Activated CD8-positive, alpha-beta memory T cell treated with anti-CD3 and anti-CD28 coated beads for 36 hours (primary cell): ENCODE measurements at places on chromosomes 13 and 19. TPM values are rescaled to one million over a fixed set of nuclear protein-coding genes. Genes with fewer than 3 reads are reported as not detected.

RYR1 gene
- 0.95 TPM for total RNA-seq

DAND5 gene
- total RNA-seq: not detected

PSPN gene
- 0.99 TPM for total RNA-seq

SAMD1 gene
- total RNA-seq: 96.1 TPM

ZNF543 gene
- total RNA-seq: 7.2 TPM

TMC4 gene
- total RNA-seq: not detected

KLHL1 gene
- total RNA-seq: not detected

CBY2 gene
- total RNA-seq: not detected

C13orf42 gene
- total RNA-seq: not detected

CARM1 gene
- total RNA-seq: 83.6 TPM

OR7C1 gene
- not detected for total RNA-seq

FAM124A gene
- total RNA-seq: not detected

KISS1R gene
- total RNA-seq: 7.2 TPM

IGLON5 gene
- 0.19 TPM for total RNA-seq

FAM83E gene
- total RNA-seq: 5.7 TPM

KPTN gene
- 10.4 TPM for total RNA-seq

HRC gene
- not detected for total RNA-seq

ZNF430 gene
- total RNA-seq: 18.1 TPM

UNC13A gene
- total RNA-seq: 0.02 TPM

MYH14 gene
- total RNA-seq: not detected

CYP4F3 gene
- not detected for total RNA-seq

VSTM2B gene
- not detected for total RNA-seq

CEACAM16 gene
- total RNA-seq: not detected

TSEN34 gene
- total RNA-seq: 22.9 TPM

UHRF1 gene
- 228 TPM for total RNA-seq

PET100 gene
- total RNA-seq: 100 TPM

ZNF667 gene
- total RNA-seq: 0.78 TPM

CASP14 gene
- not detected for total RNA-seq

ONECUT3 gene
- not detected for total RNA-seq

SNRPD2 gene
- total RNA-seq: 805 TPM

ZNF544 gene
- total RNA-seq: 53.6 TPM

RDH8 gene
- total RNA-seq: not detected

LILRA1 gene
- total RNA-seq: not detected

ZNF43 gene
- total RNA-seq: 23.4 TPM

ZNF837 gene
- 1.7 TPM for total RNA-seq

FSD1 gene
- total RNA-seq: 19.9 TPM

PTGER1 gene
- total RNA-seq: 0.53 TPM

ZNF71 gene
- 6.9 TPM for total RNA-seq

POU2F2 gene
- total RNA-seq: 55.3 TPM

ATCAY gene
- total RNA-seq: not detected

RGS9BP gene
- 0.06 TPM for total RNA-seq

PLEKHG2 gene
- 30.9 TPM for total RNA-seq
